ENCODE measurements at places on chromosomes 4 and X.

DNA sequence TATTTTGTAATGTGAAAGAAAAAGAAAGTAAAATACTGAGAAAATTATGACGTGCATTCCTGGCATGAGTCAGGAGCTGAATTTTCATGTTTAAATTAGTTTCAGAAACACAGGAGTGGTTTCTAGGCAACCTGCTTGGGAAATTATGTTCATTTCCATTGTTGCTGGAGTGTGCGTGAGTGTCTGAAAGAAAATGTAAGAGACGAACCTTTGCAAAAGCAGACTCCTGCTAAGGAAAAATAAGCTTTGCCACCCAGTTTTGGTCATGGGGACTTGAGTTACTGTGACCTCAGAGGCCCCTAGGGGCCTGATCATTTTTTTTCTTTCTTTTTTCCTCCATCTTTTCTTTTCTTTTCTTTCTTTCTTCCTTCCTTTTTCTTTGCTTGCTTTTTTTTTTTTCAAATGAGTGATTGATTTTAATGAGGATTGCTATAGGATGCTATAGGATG is 18.8 kb upstream of the CHRNA9 start:
- DNase-seq: no peak

DNA sequence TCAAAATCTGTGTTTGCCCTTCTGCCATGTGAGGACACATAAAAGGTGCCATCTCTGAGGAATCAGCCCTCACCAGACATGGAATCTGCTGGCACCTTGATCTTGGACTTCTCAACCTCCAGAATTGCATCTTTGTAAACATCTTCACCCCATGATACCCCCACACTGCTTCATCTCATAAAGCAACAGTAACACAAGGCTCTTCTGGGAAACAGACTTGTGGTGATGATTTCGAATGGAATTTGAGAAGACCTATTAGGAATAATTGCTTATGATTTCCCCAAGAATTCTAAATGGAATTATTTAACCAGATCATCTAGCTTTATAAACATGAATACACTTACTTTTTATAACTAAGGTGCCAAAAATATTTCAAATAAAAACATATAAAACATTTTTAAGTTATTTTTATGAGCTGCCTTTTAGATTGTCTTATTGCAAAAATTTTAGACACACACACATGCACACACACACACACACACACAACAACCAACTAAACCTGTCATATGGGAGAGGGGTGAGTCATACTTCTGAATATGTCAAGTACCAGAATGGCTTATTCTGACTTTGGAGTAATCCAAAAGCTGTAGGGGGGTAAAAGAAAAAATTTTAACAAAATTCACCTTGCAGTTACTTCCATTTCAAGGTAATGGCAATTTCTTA is 82.0 kb downstream of the USP46 start:
- no peak for DNase-seq

DNA sequence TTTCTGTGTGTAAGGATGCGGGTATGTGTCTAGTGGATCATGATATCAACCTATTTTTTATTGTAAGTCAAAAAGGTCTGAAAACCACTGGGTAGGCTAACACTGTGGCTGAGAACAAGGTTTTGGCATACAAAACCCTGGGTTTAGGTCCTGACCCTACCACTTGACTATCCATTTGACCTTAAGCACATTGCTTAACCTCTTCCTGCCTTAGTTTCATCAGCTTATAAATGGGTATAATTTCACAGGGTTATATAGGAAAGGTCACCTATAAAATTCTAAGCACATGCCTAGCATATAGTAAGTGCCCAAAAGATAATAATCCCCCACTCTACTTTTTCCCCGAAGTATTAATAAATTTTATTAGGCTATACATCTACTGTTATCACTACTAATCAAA is 263.0 kb downstream of the UNC5C start:
- DNase-seq: no peak

DNA sequence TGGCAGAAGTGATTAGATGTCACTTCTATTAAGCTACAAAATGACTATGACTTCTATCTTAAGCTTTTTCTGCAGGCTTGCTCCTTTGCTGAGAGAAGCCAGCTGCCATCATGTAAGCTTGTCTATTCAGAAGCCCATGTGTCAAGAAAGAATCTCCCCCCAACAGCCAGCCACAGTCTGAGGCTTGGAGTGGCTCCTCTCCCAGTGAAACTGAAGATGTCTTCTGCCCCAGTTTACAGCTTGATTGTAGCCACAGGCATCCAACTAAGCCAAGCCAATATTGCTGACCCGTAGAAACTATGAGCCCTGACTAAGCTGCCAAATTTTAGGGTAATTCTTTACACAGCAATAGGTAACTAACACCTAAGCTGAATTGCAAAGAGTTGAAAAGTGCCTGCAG is 26.7 kb upstream of the SLC10A7 start:
- DNase-seq: no peak

GRCh38 chrX:136525738-136526606 is 6.0 kb upstream of the VGLL1 start:
- DNase-seq: no peak

DNA sequence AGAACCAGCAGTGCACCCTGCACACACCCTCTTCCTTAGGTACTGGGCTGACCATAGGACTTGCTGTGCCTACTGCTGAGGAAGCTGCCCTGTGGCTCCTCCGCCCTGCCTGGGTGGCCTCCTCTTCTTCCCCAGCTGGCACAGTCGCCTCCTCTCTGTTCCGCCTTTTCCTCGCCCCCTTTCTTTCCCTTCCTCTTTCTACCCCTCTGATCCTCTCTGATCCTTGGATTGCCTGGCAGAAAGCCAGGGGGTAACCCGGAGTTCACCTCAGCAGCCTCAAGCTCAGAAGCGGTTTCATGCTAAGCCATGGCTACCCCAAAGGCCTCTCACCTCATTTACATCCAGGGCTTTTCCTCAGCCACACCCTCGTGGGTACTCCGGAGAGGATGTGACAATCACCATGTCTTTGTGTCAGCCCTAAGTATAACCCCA is 136.2 kb downstream of the SMIM20 start:
- no peak for DNase-seq

DNA sequence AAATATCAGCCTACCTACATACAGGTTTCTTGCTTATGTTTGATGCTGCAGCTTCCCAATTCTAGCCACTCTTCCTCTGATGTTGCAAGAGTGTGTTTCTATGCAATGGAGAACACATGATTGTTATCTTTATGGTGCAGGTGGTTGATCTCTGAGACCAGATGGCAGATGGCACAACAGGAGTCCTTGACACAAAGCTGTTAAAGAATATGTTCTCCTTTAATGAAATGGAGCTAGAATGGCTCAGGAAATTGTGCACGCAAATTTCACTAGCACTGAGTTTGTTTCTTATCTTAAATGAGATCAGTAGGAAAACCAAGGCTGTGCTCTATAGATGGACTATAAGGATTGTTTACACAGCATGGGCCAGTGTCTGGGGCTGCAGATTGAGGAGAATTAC is 29.9 kb upstream of the TTC29 start:
- no peak for DNase-seq

GRCh38 chr4:145536044-145536443 is 54.4 kb downstream of the SMAD1 start:
- no peak for DNase-seq

DNA sequence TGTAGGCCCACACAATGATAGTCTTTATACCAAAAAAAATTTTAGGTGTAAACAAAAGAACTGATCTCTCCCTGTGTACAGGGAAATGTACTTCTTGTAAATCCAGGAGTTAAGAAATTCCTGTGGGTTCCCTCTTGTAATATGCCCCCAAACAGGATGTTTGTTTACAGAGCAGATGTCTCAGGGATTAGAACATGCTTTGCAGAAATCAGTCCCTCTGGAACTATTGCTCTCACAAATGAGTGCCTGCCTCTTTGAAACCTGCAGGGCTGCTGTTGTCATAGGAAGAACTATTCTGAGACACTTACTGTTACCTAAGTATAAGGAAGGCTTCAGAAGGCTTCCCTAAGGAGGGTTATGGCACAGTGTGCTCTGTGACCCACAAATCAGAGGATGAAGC is 35.6 kb downstream of the PAK3 start:
- no peak for DNase-seq

DNA sequence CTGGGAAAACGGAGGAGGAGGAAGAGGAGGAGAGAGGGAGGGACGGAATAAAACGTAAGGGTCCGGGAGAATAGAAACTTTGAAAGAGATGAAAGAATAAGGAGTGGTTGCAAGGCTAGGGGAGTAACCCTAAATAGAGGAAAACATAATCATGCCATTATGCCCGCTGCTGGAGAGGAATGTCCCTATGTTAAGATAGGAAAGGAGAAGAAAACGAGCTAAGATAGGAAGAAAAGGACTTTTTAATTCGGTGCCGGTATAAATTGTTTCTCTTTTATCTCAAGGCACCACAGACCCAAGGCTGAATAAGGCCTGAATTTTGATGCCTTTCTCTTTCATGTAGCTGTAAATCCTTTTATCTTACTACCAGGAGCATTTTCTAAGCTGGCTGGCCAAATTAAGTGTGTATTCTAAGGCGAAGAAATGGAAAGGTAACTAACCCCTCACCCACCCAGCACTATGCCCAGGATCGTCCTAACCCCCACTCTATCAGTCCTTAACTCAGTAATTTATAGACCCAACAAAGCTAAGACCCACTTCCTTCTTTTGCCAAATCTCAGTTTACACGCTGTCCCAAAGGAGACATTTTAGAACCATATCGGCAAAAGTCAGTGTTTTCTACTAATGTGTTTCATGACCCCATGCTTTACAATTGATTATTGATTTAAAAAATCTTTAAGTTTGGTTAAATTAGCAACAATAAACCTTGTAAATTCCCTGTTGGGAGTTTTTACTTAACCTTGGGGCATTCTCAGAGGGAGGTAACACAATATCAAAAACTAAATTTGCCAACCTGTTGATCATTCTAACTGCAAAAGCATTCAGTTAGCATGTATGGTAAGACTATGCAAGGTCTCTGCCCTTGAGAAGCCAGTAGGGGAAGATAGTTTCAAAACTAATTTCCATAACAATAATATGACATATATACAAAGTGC is 1.1 kb upstream of the CUL4B start:
- DNase-seq: no peak

- DNase-seq: no peak
Measured at GRCh38 chr4:84263415-84263814, 235.7 kb downstream of the NKX6-1 start.

- DNase-seq: no peak
Measured at GRCh38 chrX:115940888-115941332, 229.6 kb upstream of the AGTR2 start.

DNA sequence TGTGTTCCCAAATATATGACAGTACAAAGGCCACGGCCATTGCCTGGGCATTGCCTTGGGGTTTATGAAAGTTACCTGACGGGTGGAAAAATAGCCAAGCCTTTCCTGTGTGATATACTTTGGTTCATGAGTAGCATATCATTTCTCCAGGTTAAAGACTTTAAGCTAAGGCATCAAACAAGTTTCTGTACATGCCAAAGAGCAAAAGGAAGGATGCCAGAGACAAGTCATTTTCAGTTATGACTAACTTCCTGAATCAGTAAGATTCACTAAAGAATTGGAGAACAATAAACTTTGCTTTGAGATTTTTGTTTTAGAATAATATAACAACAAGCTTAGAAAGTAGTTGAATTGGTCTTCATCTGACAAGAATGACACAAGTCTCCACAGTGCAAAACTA is 9.7 kb upstream of the GUF1 start:
- no peak for DNase-seq

- no peak for DNase-seq
Measured at GRCh38 chrX:18574591-18574990, 97.3 kb downstream of the RS1 start.

DNA sequence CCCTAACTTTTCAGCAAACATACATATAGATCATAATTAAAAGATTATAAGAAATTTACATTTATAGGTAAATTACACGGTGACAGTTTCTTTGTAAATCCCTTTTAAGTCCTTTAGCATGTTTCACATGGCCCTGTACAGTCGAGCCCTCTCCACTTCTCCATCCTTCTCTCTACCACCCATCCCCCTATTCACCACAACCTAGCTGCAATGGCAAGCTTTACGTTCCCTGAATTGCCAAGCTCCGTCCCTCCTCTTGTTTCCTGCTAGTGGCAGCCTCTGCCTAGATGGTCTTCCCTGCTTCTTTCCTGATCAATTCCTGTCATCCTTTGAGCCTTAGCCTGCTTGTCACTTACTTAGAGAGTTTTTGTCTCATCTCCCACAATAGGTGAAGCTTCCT is 116.2 kb downstream of the TMA16 start:
- DNase-seq: no peak

- DNase-seq: no peak
Measured at GRCh38 chr4:36088542-36088941, 155.8 kb downstream of the ARAP2 start.

DNA sequence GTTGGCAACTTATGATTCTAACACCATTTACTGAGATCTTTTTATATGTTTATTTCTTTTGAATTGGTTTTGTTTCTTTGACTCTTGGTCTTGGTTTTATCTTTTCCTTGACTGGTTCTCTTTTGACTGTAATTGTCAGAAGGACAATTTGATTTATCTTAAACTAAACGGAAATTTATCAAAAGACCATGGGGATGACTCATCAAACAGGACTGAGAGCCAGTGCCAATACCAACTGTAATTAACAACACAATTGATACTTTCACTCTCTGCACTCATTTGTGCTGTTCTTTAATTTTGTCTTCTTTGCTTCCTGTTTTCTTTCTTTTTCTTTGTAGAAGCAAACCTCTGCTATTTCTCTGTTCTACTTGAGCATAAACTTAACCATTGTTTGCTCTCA is 776.8 kb downstream of the CCSER1 start:
- DNase-seq: no peak

DNA sequence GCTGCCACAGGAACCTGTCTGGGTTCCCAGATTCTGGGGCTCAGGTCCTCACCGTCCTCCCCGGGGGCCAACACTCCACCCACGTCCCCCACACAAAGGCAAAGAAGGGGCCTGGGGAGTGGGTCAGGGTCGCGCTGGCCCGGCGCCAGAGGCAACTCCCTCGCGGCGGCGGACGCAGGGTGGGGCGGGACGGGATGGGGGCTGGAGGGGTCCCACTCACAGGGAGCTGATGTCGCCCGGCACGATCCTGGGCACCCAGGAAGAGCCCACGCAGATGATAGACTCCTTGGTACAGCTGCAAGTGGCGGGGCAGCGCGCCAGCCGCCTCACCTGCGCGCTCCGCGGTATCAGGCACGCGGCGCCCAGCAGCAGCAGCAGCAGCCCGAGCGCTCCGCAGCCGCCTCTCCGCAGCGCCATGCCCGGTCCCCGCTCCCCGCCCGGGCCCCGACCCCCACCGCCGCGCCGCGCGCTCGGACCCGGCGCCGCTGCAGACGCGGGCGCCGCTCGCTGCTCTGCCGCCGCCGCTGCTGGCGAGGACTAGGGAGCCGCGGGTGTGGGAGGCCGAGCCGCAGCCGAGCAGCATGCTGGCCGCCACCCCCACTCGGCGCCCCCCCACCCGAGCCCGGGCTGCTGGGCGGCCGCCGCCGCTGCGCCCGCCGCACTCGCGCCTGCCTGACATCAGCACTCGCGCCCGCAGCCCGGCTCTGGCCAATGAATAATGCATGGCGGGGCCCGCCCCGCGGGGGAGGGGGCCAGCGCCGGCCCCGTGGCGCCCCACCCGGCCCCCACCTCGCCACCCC is at the start of gene LGI2:
Gene LGI2 (minus strand): TSS at position 670 of the 800 bp plus-strand sequence. CDS start 253 bp downstream, at position 417.
- peak; percentile 72 for DNase-seq

Measured in mesothelial cell of epicardium (in vitro differentiated cells).